ENCODE measurements at places on chromosomes 7 and 10.

DNA sequence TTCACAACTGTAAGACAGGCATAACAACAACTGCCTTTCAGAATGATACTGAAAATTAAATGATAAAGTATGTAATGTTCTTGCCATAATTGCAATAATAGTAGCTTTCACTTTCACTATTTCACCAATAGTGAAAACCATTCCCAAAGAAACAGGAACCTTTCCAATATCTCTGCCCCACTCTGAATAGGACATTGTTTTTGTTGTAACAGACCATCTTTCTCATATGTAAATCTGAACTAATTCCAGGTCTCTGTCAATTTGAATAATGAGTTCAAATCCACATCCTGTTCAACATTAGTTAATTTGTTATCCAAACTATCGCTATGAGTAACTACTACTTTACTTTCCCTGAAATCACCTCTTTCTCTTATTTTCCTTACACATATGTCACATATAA is 148.0 kb downstream of the LRRN3 start:
- DNase-seq = no peak

GRCh38 chr7:2115760-2116447 is 116.8 kb downstream of the MAD1L1 start:
- no peak for DNase-seq

DNA sequence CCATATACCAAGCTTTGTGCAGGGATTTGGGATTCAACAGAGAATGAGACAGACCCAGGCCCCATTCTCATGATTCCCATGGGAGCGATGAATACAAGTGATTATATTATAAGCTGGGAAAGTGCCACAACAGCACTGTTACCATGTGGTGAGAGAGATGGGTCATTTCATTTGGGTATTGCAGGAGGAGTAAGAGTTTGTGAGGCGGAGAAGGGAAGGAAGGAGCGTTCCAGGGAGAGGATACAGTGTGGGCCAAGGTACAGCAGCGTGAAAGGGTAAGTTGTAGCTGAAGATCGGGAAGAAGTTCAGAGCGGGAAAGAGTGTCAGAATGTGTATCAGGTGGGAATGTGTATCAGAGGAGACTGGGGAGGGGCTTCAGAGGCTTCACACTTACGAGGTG is 38.5 kb downstream of the GOLGA7B start:
- no peak for DNase-seq

DNA sequence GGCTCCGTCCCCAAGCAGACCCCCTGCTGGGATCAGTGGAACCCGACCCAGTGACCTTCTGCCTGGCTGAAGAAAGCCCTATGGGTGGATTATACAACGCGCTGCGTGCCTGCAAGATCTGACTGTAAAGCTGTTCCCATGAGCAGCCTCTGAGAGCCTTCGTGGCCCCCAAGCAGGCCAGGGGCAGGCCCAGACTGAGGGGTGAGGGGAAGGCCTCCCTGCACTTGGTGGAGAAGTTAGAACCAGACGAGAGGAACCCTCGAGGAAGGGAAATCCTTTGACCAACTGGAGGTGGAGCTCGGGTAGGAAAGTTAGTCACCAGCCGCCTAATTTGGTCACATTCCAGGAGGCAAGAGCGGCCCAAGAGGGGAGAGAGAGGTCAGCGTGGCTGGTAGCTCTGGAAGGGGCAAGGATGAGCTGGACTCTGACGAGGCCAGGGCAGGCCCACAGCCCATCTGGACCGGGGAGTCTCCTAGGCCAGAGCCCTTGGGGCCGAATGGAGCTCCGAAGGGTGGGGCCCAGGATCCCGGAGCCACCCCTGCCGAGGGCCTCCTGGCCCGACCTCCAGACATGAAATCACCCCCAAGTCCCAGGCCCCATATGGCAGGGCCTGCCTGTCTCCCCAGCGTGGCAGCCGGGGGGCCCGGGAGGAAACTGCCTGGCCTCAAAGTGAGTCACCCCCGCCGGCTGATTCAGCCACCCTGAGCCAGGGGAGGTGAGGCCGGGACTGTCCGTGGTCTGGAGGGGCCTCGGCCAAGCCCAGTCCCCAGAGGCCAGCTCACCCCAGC is 23.3 kb upstream of the PDGFA start:
- DNase-seq = no peak

- DNase-seq = peak; percentile 62
Measured at GRCh38 chr10:61904733-61905725, 3.5 kb downstream of the ARID5B start.

GRCh38 chr7:134458341-134458805 is 527 bp downstream of the AKR1B1 start:
- peak; percentile 50 for DNase-seq
